Stimulated activated CD8-positive, alpha-beta memory T cell treated with anti-CD3 and anti-CD28 coated beads, Interleukin-12 subunit alpha, Interleukin-12 subunit beta, amount 100 ng/mL, for 1 hour (primary cell): ENCODE measurements at places on chromosomes 4 and X.

GRCh38 chr4:89021684-89022083 is 35.3 kb downstream of the FAM13A start:
- DNase-seq: no peak

GRCh38 chrX:107560980-107561379 is 67.3 kb upstream of the PRPS1 start:
- DNase-seq: no peak

DNA sequence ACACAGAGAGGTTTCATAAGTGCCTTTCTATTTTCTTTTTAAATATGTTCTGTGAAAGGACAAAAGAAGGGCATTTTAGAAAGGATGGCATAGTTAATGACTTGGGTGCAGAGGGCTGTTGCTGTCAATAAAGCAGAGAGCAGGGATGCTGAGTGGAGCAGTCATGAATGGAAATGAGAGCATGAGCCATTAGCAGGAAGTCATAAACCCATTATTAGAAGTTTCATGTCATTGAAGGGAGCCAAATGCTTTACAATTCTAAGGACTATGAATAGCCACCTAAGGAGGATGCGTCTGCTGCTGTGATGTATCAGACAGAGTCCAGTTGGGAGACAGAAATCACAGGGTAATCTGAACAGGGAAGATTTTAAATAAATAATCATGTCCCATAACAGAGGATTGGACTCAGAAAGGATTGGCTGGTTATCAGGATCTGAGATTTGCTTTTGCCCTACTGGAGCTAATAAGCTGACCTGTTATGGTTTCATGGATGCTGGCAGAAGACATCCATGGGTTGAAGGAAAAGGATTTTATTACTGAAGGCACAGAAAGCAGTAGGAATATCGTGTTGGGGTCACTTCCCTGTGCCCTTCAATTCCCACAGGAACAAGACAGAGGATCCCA is 47.5 kb upstream of the WDR19 start:
- no peak for DNase-seq

GRCh38 chrX:139844163-139844562 is 88.7 kb downstream of the ATP11C start:
- DNase-seq: no peak

GRCh38 chr4:5526080-5526846 is 182.1 kb downstream of the EVC2 start:
- DNase-seq: no peak

GRCh38 chr4:5686338-5686737 is 22.0 kb downstream of the EVC2 start:
- no peak for DNase-seq

DNA sequence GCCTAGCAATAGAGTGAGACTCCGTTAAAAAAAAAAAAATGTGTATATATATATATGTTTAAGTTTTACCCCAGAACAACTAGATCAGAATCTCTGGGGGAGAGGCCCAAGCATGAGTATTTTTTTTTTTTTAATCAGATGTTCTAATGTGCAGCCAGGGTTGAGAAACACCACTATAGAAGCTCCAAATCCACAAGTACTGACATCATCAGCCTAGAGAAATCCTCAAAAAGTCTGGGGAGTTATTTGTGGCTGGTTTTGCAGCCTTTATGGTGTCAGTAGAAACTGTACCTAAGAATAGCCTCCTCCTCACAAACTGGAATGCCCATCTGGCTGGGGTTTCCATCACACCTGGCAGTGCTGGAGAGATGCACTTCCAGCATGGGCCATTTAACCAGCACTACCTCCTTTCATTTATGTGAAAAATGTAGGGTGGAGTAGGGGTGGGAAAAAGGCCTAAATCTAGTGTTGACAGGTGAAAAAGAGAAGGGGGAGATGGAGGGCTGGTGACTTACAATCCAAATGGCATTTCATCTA is 93.5 kb downstream of the CBLL2 start:
- no peak for DNase-seq

- no peak for DNase-seq
These were observed 72.9 kb downstream of the FAM9B start for GRCh38 chrX:8960957-8961468.
